ENCODE measurements at places on chromosomes 5 and 9.

DNA sequence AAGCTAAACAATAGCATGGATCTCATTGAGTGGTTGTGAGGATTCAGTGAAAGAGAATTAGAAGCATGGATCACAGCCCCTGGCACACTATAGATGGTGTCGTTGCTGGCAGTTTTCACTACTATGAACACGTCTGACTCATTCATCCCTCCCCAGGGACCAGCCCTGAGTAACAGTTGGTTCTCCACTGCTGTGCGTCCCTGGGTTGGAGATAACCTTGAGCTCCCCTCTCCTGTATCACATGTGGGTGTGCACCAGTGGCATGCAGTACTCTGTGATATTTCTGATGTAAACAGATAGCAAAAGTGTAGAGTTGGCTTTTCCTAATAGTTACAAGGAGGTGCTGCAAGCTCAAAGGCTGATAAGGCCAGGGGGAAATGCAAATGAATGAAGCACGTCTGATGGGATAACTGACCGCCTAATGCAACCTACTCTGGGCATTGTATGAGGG lies 8.8 kb upstream of the LCP2 start:
- no peak for DNase-seq

DNA sequence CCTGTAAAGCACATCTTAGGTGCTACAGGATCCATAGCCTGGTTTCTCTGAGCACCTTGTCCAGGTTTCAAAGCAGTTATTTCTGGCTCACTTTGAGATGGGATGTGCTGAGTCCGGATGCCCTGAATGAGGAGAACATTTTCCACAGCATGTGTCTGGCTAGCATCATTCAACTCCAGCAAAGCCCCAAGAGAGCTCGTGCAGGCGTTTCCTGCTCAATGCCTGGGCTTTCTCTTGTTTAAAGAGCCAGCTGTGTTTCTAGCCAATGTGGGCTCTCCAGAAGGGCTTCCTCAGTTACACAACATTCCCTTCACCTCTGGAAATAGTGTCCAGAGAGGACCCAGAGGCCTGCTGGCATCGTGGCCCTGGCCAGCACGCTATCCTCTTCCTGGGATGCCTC lies 411.7 kb downstream of the DMAC1 start:
- DNase-seq, result no peak

DNA sequence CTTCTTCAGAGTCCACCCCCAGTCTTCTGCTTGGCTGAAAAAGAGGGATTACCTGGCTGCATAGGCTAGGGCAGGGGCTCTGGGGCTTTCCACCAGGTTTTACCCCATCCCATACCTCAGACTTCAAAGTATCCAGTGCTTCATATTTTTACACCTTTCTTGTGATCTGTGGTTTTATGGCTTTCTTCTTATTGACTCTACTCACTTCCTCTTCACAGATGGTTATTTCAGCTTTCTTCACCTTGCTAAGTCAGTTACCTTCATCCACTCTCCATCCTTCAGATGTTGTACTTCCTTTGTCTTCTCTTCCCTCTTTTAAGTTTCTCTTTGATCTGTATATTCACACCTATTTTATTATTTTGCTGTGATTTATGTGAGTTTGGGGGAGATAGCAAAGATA lies 104.3 kb downstream of the GRIA1 start:
- no peak for DNase-seq

GRCh38 chr5:134079748-134080581 lies 34.5 kb upstream of the TCF7 start:
- no peak for DNase-seq

DNA sequence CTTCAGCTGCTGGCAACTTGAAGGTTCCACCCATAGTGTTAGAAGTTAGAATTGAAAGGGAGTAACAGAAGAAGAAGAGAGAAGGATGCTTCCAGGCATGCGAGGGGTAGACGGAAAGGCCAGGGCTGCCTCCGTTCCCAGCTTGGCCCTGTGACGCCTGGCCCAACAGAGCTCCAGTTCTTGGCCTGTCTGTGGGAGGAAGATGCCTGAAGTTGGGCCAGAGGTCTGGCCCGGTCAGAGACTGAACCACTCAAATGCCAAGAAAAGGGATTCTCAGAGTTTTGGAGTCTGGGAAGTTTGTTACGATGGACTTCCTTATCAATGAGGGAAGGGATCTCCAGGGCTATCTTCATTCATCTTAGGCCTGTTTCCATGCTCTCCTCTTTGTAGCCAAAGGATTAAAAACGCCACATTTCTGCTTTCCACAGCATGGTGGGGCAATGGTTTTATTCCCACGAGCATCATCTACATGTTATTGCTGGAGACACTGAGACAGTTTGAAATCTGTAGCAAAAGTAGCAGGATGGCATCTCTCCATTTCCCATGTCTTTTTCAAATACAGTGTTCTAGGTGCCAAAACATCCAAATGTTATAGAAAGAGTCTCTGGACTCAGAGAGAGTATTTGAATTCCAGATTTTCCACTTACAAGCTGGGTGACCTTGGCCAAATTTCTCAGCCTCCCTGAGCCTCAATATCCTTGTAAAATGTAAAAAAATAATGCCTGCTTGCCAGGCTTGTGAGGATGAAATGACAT lies 65.4 kb upstream of the ANKRD55 start:
- no peak for DNase-seq

DNA sequence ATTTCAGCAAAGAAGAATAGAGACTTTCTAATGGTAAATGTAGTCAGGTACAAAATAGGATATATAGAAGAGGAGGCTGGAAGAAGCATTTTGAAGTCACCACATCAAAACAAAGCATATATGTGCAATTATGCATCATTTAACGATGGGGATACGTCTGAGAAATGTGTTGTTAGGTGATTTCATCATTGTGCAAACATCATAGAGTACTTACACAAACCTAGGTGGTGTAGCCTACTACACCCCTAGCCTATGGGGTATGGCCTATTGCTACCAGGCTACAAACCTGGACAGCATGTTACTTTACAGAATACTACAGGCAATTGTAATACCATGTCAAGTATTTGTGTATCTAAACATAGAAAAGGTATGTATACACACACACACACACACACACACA lies 28.4 kb downstream of the ELP1 start:
- DNase-seq, result no peak

Measured in stimulated activated CD4-positive, alpha-beta T cell treated with anti-CD3 and anti-CD28 coated beads, Interleukin-1b, Interleukin-23, amount 100 ng/mL, for 1 hour (primary cell).